CD4-positive, alpha-beta T cell treated with Interleukin-12 subunit alpha and Interleukin-12 subunit beta, for 1 hour (primary cell): ENCODE measurements at places on chromosomes 4 and X.

DNA sequence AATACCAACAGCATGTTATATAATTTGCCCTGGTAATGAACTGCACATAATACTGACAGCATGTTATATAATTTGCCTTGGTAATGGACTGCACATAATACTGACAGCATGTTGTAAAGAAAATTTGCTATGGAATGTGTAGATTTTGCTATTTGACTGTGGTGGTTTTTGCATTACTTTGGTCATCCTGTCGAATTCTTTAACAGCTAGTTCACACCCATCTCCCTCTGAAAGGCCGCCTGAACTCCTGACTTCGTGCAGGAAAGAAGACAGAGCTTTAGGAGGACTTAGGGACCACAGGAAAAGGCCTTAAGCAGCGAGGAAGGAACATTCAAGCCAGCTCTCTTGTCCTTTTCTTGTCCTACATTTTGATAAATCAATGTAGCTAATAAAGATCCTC lies 45.2 kb upstream of the DCLK2 start:
- no peak for DNase-seq

DNA sequence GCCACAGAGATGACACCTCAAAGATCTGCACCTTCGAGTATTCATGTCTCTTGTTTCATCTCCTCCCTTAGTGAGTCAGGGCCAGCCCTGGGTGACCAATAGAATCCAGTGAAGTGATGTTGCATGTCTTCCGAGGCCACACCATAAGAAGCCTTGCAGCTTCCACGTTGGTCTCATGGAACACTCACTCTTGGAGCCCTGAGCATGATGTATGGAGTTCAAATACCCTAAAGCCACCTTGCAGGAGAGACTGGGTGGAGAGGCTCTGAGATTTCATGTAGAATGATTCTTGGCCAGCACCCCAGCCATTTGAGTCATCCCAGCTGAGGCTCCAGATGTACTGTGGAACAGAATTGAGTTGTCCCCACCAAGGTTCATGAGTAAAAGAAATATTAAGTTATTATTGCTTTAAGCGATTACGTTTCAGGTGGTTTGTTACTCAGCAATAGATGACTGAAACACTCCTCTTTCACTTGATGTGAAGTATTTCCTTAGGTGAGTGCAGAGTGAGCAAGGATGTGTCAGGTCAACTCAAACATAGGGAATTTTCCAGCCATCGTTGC lies 5.0 kb upstream of the RP2 start:
- DNase-seq = no peak

DNA sequence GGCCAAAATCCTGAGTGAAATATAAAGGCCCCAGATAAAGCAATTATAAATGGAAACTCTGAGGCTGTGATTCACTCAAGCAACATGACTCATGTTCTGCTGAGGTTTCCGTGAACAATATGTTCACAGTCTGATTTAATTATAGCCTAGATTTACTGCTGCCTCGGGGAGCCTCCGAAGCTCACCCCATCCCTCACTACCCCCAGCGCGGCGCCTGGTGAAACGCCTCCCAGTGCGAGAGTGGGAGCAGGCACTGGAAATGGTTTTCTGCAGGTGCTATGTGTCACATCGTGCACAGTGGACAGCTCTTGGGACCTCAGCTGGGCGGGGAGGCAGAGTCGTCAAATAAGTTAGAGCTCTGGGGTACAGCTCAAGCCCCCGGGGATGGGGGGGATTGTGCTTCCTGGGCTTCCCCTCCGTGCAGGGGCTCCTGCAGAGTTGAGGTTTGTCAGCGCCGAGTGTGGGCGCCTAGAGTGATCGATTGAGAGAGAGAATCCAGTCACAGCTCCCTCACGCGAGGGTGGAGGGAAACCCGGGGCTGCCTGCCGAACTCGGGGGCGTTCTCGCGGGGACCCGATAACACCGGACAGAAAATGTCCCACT lies 110.6 kb downstream of the PHKA2 start:
- no peak for DNase-seq

GRCh38 chr4:8754634-8755589 lies 116.7 kb downstream of the HMX1 start:
- DNase-seq = no peak

- no peak for DNase-seq
Measured at GRCh38 chr4:12612876-12613275, 871.3 kb downstream of the RAB28 start.

DNA sequence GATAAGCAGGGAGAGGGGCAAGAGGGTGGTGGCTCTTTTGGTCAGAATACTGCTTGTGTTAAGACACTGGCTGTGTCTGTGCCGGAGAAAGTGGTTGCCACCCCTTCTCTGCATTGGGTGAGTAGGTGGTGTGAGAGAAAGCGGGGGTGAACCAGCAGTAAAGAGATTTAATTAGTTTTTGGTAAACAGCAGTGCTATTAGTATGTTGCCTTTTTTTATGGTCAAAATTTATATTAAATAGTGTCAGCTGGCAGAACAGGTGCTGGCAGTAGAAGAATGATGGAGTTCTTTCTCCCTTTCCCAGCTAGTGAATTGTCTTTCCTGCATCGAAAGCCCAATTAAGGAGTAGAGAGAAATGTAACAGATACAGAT lies 181.6 kb downstream of the LARP7 start:
- no peak for DNase-seq

GRCh38 chr4:25021216-25021615 lies 9.5 kb downstream of the LGI2 start:
- no peak for DNase-seq

DNA sequence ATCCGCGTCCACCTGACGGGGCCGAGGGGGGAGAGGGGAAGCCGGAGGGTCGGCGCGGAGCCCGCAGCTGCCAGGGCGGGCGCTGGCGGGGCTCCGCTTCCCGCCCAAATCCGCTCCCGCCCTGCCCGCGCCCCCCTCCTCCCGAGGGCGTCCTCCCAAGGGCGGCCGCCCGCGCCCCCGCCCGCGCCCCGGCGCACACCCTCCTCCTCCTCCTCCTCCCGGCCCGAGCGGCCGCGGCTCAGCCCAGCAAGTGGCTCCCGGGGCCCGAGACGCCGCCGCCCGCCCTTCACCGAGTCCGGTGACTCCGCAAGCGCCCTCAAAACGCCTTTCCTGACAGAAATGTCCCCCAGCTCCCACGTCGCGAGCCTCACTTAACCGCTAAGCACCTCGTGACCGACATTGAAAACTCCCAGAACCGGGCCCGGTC lies 487 bp downstream of the HMGB2 start:
- DNase-seq = peak; percentile 52

GRCh38 chr4:142405695-142406498 lies 440.2 kb downstream of the INPP4B start:
- DNase-seq = no peak
